Mammary microvascular endothelial cell (primary cell): ENCODE measurements at places on chromosomes 5 and 9. TPM values are rescaled to one million over a fixed set of nuclear protein-coding genes. Genes with fewer than 3 reads are reported as not detected.

DBH gene
- total RNA-seq: not detected in 2 replicates

KIF2A gene
- total RNA-seq: 36.4 and 38.4 TPM in 2 replicates

S1PR3 gene
- total RNA-seq: 25.5 and 25.9 TPM in 2 replicates

CNTNAP3B gene
- 19.0 and 22.2 TPM in 2 replicates for total RNA-seq

AKNA gene
- total RNA-seq: 8.0 and 9.3 TPM in 2 replicates

MCTP1 gene
- 104 and 127 TPM in 2 replicates for total RNA-seq

UAP1L1 gene
- total RNA-seq: 21.9 and 23.0 TPM in 2 replicates

MRPS30 gene
- 57.6 and 63.0 TPM in 2 replicates for total RNA-seq

BAAT gene
- not detected in 2 replicates for total RNA-seq

SOHLH1 gene
- total RNA-seq: 0.34 TPM in 1 of 2 replicates, not detected in the other

CDH9 gene
- total RNA-seq: not detected in 2 replicates

TMC1 gene
- 0.13 TPM in 1 of 2 replicates, not detected in the other for total RNA-seq

IL5 gene
- total RNA-seq: not detected in 2 replicates

ABO gene
- not detected in 2 replicates for total RNA-seq

DMRT3 gene
- not detected in 2 replicates for total RNA-seq

NDST1 gene
- total RNA-seq: 129 and 145 TPM in 2 replicates

GFI1B gene
- total RNA-seq: not detected in 2 replicates
